ENCODE measurements at places on chromosomes 16 and 17.

GRCh38 chr16:50272111-50272571, 5.8 kb downstream of the ADCY7 start:
- no peak for DNase-seq

DNA sequence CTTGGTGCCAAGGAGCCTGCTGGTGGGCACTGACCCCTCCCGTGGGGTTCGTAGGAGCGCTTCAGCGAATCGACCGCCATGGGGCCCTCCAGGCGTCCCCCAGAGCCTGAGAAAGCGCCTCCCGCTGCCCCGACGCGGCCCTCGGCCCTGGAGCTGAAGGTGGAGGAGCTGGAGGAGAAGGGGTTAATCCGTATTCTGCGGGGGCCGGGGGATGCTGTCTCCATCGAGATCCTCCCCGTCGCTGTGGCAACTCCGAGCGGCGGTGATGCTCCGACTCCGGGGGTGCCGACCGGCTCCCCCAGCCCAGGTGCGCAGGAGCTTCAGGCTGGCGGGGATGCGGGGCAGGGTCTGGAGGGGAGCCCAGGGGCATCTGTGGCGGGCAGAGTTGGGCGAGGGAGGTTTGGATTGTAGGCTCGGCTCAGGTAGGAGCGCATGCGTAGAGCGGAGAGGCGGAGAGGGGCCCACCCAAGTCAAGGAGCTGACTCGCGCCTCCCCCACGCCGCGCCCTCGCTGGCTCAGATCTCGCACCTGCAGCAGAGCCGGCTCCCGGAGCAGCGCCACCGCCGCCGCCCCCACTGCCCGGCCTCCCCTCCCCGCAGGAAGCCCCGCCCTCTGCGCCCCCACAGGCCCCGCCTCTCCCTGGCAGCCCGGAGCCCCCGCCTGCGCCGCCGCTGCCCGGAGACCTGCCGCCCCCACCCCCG, 19.8 kb downstream of the FMNL1 start:
- no peak for DNase-seq

DNA sequence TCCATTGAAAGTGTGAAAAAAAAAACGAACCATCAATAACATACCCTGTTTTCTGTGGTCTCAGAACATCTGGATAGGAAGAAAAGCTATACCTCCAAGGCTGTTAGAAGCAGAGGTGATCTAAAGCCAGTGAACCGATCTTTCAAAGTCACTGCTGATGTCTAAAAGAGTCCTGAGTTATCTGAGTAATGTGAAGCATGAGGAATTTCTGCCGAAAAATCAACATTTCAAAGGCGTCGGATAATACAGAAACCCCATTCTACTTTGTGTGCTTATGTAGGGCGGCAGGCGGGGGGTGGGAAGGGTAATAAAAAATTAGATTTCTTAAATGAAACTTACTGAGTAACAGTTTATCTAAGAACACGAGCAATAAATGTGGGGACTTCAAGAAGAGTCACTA, 3.9 kb downstream of the XYLT1 start:
- DNase-seq = no peak

DNA sequence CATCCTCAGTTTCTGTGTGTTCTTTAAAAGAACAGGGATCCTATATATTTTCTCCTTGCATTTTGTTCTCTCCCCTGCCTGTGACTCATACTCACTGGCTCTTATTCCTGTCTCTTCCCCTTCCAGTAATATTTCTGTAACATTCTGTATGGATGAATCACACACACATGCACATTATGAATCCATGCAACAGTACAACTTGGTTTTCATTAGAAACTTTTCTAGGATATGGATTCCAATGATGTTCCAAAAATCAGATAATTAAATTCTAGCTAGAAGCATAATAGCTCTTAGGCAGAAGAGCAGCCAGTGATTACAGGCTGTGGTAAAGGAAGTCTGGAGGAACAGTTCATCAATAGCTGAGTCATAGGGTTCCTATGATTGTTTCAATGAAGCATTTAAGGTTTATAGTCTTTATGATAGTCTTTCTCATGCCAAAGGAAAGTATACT, 119.6 kb upstream of the PMFBP1 start:
- no peak for DNase-seq

DNA sequence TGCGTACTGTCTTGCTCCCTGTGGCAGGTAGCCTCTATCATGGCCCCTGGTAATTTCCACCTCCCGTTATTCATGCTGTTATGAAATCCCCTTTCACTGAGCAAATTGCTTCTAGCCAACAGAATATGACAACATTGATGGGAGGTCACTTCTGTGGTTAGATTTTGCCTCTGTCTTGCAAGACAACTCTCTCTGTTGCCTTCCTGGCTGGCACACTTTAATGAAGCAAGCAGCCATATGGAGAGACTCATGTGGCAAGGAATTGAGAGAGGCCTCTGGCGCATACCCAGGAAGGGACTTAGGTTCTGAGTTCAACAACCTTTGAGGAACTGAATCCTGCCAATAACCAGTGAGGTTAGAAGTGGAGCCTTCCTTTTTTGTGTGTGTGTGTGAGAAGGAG, 51.8 kb upstream of the GPRC5B start:
- DNase-seq = no peak

DNA sequence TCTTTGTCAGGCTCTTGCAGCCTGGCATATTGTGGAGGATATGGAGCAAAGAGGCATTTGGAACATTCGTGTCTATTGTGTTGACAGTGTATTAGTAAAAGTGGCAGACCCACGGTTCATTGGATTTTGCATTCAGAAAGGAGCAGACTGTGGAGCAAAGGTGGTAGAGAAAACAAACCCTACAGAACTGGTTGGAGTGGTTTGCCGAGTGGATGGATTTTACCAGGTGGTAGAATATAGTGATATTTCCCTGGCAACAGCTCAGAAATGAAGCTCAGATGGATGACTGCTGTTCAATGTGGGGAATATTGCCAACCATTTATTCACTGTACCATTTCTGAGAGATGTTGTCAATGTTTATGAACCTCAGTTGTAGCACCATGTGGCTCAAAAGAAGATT, 44.5 kb downstream of the EFCAB13 start:
- DNase-seq = no peak

DNA sequence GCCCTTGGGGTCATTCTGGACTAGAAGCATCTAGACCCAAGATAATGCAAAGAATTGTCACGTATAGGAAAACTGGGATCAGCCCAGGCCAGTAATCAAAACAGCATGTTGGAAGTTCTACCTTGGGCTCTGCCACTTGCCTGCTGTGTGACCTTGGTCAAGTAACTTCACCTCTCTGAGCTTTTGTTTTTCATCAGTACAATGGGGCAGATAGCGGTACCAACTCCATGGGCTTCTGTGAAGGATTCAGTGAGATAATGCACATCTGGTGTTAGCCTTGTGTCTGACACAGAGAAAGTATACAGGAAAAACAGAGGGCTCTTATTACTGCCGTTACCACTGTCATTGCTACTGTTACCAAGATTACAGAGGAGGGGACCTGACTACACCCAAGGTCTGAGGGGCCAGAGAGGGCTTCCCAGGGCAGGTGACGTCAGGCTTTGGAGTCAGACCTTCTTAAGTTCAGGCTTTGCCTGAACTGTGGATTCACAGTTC, 24.6 kb downstream of the CMIP start:
- DNase-seq = no peak

DNA sequence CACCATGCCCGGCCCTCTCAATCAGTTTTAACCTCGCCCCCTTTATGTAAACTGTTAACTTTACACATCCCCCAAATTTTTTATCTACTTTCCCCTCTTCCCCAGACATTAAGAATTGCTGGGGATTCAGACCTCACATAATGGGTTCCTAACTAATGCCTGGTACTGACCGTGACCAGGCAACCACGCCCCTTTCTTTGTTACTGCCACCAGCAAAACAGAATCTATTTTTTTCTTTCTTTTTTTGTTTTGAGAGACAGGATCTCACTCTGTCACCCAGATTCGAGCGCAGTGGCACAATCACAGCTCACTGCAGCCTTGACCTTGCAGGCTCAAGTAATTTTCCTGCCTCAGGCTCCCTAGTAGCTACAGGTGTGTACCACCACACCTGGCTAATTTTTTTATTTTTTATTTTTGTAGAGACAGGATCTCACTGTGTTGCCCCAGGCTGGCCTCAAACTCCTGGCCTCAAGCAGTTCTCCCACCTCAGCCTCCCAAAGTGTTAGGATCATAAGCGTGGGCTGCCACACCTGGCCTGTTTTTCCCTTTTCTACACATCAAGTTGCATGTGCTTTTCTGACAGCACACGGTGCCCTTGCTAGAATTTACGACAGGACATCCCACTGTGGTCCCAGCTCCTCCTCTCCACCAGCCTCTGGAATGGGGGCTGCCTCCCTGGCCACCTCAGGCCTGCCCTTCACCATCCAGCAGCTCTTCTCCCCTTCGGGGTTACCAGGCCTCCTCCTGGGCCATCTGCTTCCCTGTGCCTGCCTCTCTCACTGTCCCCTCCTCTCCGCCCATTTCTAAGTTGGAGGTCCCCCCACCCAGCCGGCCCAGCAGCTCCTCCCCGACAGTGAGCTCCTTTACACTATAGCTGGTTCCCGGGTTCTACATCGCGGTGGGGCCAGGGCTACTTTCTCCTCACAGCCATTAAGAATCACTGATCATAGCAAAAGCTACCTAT, 10.8 kb downstream of the CPNE2 start:
- no peak for DNase-seq

- DNase-seq = no peak
Observed at GRCh38 chr16:89863741-89864526, 9.5 kb upstream of the TCF25 start.

- peak; percentile 14 for DNase-seq
Observed at GRCh38 chr16:75471723-75472633, 7.5 kb upstream of the TMEM170A start.

DNA sequence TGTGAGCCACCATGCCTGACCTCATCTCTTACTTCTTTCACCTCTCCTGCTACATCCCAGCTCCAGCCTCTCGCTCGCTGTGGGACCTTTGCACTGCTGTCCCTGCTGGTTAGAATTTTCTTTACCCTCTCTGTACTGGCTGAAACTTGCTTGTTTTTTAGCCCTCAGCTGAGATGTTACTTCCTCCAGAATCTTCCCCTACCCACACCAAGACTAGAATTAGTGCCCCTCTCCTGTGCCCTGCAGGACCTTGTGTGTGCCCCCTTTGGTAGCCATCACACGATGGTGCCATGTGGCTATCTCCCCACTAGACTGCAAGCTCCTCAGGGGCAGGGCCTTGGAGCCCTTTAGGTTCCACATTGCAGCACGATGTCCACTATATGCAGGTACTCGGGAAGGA, 84.1 kb downstream of the AIPL1 start:
- DNase-seq = no peak

DNA sequence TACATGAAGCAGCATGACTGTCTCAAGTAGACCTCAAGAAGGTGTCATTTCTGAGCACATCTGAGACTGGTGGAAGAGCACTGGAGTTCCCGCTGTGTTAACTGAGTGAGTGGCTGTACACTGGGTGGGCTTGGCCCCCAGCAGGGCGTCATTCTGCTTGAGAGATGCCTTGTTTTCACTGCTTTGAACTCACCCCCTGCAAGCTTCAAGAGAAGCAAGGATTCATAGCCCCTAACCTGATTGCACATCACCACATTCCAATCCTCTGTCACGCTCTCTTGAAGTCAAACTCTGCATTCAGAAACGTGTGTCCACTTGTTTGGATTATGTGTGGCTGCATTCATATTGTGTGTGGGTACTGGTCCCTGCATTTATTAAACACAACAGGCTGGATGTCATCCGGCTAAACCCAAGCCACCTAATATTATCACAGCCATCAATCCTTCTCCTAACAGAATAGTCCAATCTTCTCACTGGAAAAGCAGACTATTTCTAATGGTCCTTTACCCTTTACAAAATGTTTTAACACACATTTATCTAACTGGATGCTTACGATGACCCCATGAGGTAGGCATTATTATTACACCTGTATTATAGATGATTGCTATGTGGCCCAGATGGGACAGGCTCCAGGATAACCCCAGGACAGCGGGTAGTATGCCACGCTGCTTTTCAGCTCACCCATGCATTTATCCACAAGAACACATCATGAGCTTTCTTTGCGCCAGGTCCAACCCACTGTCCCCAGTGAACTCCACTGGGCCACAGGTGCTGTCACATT, 76.3 kb downstream of the USP31 start:
- no peak for DNase-seq

DNA sequence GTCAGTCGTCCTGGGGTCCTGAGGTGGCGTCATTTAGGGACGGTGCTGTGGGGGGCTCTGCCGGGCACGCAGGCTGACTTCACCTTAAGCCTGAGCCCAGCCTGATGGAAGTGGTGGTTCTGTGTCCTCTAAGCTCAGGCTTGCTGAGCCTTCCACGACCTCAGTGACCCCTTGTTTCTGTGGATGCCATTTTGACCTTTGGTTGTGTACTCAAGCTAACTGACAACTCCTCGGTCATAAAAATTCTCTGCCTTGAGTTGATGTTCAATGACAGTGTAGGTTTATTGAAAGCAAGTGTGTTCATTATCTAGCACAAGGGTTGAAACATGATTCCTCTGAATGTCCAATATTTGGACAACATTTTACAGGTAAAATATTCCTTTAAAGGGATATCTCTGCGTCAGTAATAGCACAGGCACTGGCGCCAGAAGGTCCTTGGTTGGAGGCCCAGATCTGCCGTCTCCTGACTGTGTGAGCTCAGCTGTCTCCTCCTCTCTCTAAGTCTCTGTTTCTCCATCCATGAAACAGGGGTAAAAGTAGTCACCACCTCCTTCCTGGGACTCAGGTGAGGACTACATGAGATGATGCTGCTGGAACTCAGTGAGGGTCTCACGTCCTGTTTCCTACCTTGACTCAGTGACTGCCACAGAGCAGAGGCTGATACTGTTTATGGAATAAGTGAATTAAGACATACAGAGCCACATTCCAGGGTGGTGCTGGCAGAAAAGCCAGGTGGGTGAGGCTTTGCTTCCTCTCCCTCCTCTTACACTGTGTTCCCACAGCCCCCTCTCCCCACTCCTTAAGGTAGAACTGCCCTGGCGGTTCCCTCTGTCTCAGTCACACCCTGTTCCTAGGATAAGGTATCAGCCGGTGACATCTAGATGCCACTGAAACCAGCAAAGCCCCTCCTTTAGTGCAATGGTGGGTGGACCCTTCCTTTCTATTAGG, 75.7 kb downstream of the IRF8 start:
- DNase-seq = no peak

GRCh38 chr17:64388961-64389565, 1.6 kb downstream of the PECAM1 start:
- no peak for DNase-seq

- no peak for DNase-seq
Observed at GRCh38 chr16:88632587-88632930, 5.8 kb upstream of the IL17C start.

- no peak for DNase-seq
Observed at GRCh38 chr17:77356109-77356689, 215.4 kb downstream of the SEC14L1 start.

Measured in activated CD4-positive, alpha-beta T cell treated with anti-CD3 and anti-CD28 coated beads, Interleukin-2, amount 50 U/mL, for 1 hour (primary cell).